ENCODE measurements at places on chromosomes 16 and 17. TPM values are rescaled to one million over a fixed set of nuclear protein-coding genes. Genes with fewer than 3 reads are reported as not detected.

- H3K4me3 ChIP-seq, result no peak overlapping the region
- no peaks in the 10 kb centered on the region for H3K36me3 ChIP-seq
- H3K27me3 ChIP-seq, result no peaks in the 10 kb centered on the region
Observed at GRCh38 chr16:85123891-85124635, 11.8 kb upstream of the CIBAR2 start.

- no peak overlapping the region for H3K4me3 ChIP-seq
- DNase-seq, result no peak
- H3K27me3 ChIP-seq, result no peaks in the 10 kb centered on the region
- H3K4me1 ChIP-seq, result no peaks in the 10 kb centered on the region
- H3K27ac ChIP-seq, result no peak overlapping the region
Observed at GRCh38 chr17:68961214-68961882, 6.2 kb upstream of the ABCA8 start.

GRCh38 chr17:1159431-1160180 lies 20.2 kb downstream of the ABR start:
- H3K4me3 ChIP-seq, result no peak overlapping the region
- H3K27me3 ChIP-seq, result no peaks in the 10 kb centered on the region
- H3K4me1 ChIP-seq, result no peaks in the 10 kb centered on the region

GRCh38 chr17:7293816-7294613 lies 424 bp downstream of the YBX2 start:
- peaks cover 36% of the 10 kb centered on the region for H3K4me1 ChIP-seq
- H3K27me3 ChIP-seq, result no peaks in the 10 kb centered on the region
- H3K27ac ChIP-seq, result no peak overlapping the region
- H3K4me3 ChIP-seq, result peak overlapping the region; percentile 14
- H3K36me3 ChIP-seq, result no peaks in the 10 kb centered on the region

DNA sequence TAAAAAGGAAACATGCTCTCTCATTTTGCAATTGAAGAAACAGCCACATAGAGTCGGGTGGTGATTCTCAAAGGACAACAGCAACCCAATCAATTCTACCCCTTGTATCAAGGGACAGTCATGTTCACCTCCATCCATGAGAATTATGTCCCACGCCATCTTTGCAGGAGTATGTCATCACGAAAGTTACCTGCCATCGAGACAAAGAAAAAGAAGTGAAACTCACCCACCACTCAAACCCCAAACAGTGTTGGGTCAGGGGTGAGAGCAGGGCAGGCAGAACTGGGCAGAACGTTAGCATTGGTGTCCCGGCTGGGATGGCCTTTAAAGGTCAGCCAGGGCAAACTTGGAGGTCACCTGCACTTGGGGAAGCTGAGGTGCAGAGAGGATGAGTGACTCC lies 24.2 kb upstream of the HNF1B start:
- no peak overlapping the region for H3K4me3 ChIP-seq
- H3K27me3 ChIP-seq, result no peaks in the 10 kb centered on the region
- H3K27ac ChIP-seq, result no peak overlapping the region
- DNase-seq, result no peak
- no peaks in the 10 kb centered on the region for H3K36me3 ChIP-seq

DNA sequence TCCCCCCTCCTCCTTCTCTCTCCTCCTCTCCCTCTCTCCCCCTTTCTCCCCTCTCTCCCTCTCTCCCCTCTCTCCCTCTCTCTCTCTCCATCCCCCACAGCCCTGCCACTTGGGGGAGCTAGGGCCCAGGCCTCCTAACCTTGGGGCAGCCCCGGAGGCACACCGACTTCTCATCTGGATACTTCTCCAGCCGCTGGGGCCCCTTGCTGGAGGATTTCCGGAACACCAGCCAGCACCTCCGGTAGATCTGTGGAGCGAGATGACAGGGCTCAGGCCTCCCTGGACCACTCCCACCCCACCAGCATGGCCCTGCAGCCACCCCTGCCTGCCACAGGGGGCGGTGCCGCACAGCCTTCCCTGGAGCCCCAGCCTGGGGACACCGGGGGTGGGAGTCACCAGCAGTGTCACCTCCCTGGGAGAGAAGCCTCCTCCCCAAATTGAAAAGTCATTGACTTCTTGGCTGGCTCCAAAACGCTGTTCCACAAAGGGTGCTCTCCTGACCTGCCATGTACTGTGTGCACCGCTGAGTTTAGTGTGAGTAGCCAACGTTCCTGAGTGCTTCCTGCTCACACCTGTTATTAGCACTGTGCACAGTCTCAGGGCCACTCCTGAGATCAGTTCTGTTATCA lies 10.5 kb downstream of the DOK4 start:
- no peaks in the 10 kb centered on the region for H3K27me3 ChIP-seq
- H3K4me1 ChIP-seq, result no peaks in the 10 kb centered on the region

DNA sequence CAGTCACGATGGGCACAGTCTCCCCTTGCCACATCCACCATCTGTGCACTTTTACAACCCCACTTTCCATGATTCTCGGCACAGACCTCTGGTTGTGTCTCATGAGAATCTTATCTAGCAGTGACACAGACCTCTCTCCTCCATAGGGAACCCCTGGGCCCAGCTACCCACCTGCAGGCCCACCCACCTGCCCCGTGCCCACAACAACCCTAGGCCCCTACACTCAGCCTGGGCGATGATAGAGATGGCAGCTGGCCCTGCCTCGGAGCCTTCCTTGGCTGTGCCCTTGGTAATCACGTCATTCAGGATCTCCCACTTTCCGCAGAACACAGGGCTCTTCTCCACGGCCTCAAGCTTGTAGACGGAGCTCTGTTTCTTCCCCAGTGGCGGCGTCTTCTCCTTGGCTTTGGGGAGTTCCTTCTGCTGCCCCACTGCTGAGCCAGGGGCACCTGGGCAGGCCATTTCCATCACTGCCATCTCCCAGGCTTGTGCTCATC lies 26.5 kb downstream of the MAP3K14 start:
- H3K4me1 ChIP-seq, result peaks cover 76% of the 10 kb centered on the region
- no peak overlapping the region for H3K4me3 ChIP-seq
- no peak for DNase-seq

GRCh38 chr16:50425648-50426047 lies 56.9 kb upstream of the BRD7 start:
- no peak overlapping the region for H3K27ac ChIP-seq
- no peak for DNase-seq
- H3K4me3 ChIP-seq, result no peak overlapping the region
- no peaks in the 10 kb centered on the region for H3K4me1 ChIP-seq

- H3K36me3 ChIP-seq, result no peaks in the 10 kb centered on the region
- no peaks in the 10 kb centered on the region for H3K27me3 ChIP-seq
- DNase-seq, result no peak
- no peak overlapping the region for H3K4me3 ChIP-seq
- no peak overlapping the region for H3K27ac ChIP-seq
- peaks cover 7% of the 10 kb centered on the region for H3K4me1 ChIP-seq
Observed at GRCh38 chr17:6072157-6072556, 2.0 kb downstream of the WSCD1 start.

GRCh38 chr16:57013902-57014301 lies 24.5 kb downstream of the NLRC5 start:
- no peaks in the 10 kb centered on the region for H3K27me3 ChIP-seq
- no peak overlapping the region for H3K4me3 ChIP-seq
- no peaks in the 10 kb centered on the region for H3K36me3 ChIP-seq
- H3K4me1 ChIP-seq, result no peaks in the 10 kb centered on the region
- DNase-seq, result no peak

DNA sequence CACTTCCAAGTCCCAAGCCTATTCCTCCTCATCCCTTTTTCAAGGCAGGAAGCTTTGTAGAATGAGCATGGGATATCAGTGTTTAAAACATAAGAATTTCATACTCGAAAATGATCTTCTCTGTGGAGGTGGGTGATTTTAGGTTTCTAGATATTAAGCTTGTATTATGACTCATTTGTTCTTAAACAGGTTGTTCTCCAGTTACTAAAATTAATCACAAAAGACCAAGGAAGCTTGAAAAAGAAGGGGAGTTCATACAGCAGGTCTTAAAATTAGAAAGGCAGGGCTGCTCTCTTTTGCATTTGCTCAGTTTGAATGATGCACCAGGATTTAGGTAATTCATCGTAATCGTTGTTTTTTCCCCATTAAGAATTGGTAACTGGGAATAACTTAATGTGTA lies 208.7 kb downstream of the PRKCA start:
- no peaks in the 10 kb centered on the region for H3K27me3 ChIP-seq
- H3K4me1 ChIP-seq, result peaks cover 24% of the 10 kb centered on the region
- H3K27ac ChIP-seq, result no peak overlapping the region
- H3K36me3 ChIP-seq, result no peaks in the 10 kb centered on the region
- H3K4me3 ChIP-seq, result no peak overlapping the region

DNA sequence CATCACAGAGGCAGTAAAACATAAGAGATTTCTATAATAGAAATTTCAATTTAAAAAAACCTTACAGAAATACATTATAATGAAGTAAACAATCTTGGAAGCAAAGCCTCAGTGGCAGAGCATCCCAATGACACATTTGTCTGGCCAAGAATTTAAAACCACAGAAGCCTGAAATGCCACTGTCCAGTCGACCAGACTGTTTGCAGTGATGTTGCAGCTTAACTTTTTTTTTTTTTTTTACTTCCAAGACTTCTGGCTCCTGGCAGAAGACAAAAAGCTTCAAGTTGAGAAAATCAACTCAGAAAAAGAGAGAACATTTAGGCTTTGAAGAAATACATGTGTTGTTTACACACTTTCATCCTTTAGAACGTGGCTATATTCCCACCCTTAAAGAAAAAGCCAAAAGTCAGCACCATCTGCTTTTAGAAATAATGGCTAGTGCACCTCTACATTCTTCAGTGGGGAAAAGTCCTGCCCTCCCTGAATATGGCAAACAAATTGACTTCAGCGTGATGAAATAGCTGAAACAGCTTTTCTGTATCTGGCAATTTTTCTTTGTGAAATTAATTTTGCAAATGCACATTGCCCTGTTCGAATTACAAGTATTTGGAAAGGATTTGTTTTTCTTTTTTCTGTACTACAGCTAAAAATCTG lies 205.5 kb upstream of the MON1B start:
- no peak overlapping the region for H3K4me3 ChIP-seq
- H3K27ac ChIP-seq, result no peak overlapping the region
- no peak for DNase-seq
- H3K4me1 ChIP-seq, result no peaks in the 10 kb centered on the region
- H3K36me3 ChIP-seq, result no peaks in the 10 kb centered on the region

GRCh38 chr17:70717042-70717441 lies 547.7 kb downstream of the KCNJ2 start:
- no peaks in the 10 kb centered on the region for H3K27me3 ChIP-seq
- no peak overlapping the region for H3K4me3 ChIP-seq
- no peak for DNase-seq

CCL7 gene
- total RNA-seq, result not detected

KRT15 gene
- 0.93 TPM for total RNA-seq

UTP4 gene
- total RNA-seq, result 22.4 TPM

HOXB2 gene
- 2.6 TPM for total RNA-seq

ABAT gene
- total RNA-seq, result 53.7 TPM

Measured in thyroid gland (tissue), 4 donors.